ENCODE measurements at places on chromosomes 6 and 20.
A peak's percentile ranks its signal among the peaks of the same experiment; 100 is the strongest.

DNA sequence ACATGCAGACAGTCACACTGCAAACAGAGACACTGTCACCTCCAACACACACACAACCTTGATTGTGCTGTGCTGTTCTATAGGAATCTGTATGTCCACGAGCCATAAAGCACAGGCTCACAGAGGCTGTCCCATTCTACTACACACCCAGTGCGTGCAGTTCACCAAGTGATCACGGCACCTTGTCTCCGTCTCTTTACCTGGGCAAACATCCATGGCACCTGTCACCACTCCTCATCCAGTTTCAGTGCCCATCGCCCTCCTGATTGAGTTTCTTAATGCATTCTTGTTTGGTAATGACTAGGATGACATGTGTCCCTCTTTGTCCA lies 65.8 kb upstream of the STMND1 start:
- no peak for DNase-seq

- no peak for DNase-seq
Measured at GRCh38 chr6:87124074-87124473, 29.2 kb upstream of the CGA start.

DNA sequence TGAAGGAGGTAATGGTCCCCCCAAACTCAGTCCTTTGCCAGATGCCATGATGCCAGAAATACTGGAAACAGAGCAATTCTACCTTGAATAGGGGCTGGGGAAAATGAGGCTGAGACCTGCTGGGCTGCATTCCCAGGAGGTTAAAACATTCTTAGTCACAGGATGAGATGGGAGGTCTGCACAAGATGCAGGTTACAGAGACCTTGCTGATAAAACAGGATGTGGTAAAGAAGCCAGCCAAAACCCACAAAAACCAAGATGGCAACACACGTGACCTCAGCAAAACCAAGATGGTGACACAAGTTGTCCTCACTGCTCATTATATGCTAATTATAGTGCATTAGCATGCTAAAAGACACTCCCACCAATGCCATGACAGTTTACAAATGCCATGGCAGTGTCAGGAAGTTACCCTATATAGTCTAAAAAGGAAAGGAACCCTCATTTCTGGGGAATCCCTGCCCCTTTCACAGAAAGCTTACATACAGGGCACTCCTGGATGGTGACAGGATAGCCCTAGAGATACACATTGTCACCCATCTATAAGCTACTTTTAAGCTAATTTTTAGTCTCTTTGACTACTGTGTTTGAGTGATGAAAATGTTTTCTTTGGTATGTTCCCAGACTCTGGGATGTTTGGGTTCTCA lies 979.7 kb downstream of the TBC1D32 start:
- no peak for DNase-seq

DNA sequence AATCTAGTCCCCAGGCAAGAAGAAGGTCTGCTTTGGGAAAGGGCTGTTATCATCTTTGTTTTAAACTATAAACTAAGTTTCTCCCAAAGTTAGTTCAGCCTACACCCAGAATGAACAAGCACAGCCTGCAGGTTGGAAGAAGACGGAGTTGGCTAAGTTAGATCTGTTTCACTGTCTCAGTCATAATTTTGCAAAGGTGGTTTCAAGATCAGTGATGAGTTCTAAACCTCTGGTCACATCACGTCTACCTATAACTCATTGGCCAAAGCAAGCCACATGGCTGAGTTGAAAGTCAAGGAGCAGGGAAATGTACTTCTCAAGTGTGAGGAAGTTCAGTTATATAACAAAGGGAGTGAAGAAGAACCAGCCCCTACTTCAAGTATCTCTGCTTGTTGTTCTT lies 50.5 kb upstream of the ECI2 start:
- DNase-seq, result no peak

DNA sequence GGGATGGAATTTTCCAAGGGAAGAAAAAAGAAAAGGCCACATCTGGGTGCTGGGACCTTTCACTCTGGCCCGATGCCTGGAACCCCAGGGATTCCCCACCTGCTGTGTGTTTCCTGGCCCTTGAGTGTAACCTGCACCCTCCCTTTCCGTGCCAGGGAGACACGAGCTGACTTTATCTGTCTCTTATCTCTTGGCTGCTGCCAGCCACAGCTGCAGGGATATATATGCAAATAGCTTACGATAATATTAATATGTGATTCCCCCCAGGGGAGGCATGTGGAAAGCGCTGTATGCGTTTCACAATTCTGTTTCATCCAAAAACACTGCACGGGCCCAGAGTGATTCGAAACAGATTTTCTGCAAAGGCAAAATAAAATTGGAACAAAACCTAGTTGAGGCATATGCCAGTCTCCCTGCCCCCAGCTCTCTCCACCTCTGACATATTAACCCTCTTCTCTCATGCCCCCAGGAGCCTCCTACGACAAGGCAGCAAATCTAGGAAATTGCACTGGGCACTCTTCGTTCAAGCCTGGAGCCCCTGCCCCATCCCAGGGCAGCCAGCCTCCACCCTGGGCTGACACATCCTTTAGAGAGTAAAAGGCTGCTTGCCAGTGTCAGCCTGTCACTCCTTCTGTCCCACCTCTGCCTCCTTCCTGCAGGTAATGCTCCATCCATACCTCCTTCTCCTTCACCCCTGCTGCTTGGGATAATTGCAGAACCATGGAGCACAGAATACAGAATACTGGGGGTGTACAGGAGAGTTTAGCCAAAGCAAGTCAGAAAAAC lies 1.3 kb downstream of the RIPOR3 start:
- no peak for DNase-seq

- no peak for DNase-seq
Measured at GRCh38 chr6:89098461-89098860, 17.9 kb downstream of the PNRC1 start.

GRCh38 chr6:4967301-4968030 lies 36.4 kb downstream of the RPP40 start:
- no peak for DNase-seq

- DNase-seq, result no peak
Measured at GRCh38 chr6:31162463-31163165, 4.2 kb downstream of the TCF19 start.

DNA sequence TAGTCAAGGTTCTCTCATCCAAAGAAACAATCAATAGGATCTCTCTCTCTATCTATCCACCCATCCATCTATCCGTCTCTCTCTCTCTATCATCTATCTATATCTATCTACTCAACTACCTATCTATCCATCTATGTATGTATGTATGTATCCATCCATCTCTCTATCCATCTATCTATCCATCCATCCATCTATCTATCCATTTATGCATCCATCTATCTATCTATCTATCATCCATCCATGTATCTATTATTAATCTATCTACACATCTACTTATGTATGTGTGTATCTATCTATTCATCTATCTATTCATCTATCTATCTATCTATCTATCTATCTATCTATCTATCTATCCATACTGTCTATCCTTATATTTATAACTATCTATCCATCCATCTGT lies 99.3 kb downstream of the FNDC1 start:
- DNase-seq, result no peak

DNA sequence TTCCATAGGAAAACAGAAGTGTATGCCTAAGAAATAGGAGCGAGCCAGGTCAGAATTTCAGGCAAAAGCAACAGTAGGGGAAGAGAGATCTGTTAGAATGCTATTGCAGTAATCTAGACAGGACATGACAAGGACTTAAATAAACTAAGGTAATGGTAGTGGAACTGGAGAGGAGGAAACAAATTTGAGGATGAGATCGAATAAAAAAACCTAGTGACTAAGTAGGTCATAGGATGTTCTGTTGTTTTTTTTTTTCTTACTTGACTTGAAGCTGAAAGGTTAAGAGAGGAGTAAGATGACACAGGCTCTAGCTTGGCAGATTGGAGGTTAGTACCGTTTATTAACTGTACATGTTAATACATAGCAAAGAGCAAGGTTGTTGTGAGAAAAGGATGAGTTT lies 28.6 kb downstream of the ORC3 start:
- no peak for DNase-seq

- peak; percentile 15 for DNase-seq
Measured at GRCh38 chr6:41846666-41847237, 48.4 kb downstream of the USP49 start.

GRCh38 chr6:138382498-138383265 lies 5.0 kb downstream of the SMIM28 start:
- no peak for DNase-seq

- no peak for DNase-seq
Measured at GRCh38 chr6:51494342-51494741, 593.1 kb downstream of the PKHD1 start.

DNA sequence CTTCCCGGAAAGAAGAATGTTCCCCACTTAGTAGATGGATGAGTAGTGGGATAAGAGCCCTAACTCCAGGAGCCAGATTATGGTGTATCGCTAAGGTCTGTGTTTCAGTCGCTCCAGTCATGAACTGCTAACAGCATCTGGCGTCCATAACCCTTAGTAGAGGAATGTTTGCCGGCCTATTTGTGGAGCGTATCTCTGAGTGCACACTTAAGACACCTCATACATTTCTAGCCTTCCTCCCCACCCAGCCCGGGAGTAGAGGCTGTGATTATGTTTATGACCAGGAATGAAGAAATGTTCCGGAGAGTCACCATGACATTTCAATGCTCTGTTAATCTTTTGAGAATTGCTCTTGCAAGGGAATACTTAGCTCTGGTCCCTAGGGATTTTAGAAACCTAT lies 251.1 kb upstream of the SOX4 start:
- no peak for DNase-seq

- DNase-seq, result no peak
Measured at GRCh38 chr20:11197851-11198250, 524.1 kb upstream of the JAG1 start.

DNA sequence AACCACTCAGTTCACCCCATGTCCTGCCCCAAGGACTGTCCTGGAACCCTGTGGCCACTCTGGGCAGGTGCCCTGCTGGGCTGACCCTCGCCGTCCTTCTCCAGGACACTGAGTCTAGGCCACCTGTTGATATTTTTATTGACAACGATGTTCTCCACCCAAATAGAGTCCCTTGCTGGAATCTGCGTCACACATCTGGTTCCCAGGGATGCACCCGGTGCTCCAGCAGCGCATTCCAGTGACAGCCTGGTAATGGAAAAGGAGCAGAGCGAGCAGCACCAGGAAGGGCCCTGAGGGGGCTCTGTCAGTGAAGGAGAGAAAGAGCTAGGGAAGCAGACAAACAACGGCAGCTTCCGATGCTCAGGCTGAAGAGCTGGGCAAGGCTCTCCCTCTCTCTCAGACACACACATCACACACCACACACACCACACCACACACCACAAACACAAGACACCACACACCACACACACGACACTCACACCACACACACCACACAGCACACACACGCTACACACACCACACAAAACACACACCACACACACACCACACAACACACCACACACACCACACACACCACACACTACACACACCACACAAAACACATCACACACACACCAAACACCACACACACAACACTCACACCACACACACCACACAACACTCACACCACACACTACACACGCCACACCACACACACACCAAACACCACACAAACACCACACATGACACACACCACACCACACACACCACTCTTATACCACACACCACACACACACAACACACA lies 117.9 kb upstream of the THBS2 start:
- no peak for DNase-seq

DNA sequence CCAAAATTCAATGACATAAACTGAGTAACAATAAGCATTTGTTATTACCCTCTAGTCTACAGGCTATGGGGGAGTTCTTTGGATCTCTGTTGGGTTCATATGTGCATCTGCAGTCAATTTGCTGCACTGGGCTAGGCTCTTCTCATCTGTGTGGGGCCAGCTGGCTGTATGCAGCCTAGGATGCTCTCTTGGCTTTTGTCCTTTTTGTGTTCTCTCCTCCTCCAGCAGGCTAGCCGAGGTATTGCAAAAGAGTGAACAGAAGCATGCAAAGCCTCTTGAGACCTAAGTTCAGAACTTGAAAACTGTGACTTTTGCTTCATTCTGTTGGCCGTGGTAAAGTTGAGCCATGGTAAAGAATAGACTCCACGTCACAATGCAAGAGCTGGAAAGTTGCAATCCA lies 62.8 kb upstream of the FOXO3 start:
- DNase-seq, result no peak

DNA sequence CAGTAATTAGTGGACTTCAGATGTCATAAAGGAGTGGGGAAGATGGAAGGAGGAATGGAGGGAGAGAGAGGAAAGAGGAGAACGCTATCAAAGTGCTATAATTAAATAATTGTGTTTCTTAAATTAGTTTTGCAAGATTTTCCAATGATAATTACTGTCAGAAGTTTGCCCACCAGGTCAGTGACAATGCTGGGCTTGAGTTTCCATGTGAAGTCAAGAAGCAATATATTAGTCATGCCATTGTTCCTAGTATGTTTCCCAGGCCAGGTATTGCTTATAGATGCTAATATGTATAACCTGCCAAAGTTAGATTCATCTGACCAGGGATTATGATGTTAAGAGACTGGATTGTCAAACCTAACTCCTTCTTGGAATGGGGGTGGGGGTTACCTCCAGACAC lies 131.9 kb downstream of the GJA10 start:
- no peak for DNase-seq

- DNase-seq, result no peak
Measured at GRCh38 chr6:89449193-89449592, 16.2 kb downstream of the ANKRD6 start.

DNA sequence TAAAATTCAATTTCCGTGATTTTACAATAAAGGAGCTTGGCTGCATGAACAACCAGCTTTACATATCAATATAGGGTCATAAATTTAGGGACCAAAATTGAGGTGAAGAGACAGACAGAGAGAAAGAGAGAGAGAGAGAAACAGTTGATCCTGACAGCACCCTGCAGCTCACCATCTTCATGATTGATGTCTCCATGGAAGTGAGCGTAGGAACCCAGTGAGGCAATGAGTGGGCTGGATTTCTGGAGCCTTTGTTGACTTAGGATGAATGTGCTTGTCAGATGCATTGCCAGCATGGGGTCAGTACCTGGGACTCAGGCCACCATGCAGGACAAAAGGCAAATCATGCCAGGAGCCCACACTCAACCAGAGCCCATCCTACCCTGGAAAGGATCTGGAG lies 165.1 kb upstream of the SYNDIG1 start:
- DNase-seq, result no peak

- no peak for DNase-seq
Measured at GRCh38 chr20:36065427-36065998, 89.0 kb upstream of the EPB41L1 start.

DNA sequence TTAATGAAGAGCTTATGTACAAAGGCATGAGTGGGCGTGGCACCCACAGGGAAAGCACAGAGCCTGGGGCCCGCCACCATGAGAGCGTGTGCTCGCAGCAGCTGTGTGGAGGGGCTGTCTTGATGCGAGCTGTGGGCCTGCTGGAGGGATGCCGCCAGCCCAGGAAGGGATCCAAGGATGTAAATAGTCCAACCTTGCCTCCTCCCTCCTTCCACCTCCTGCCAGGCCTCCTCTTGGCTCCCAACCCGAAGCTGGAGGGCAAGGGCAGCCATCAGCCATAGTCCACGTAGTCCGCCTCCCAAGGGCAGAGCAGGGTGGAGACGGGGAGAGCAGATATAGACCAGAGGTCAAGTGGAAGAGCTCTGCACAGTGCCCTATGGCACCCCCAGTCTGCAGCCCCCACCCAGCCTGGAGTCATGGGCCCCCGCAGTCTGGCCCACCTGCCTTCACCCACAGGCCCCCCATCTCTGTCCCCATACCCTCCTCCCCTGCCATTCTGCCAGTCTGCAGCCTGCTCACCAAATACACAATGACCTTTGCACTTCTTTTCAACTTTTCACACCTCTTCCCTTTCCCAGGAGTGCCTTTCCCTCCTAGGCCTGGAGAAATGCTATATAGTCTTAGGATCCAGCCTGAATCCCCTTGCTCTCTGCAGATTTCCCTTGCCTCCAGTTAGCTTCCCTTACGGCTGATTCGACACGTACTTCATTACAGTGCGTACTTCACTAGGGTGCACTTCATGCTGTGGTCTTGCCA lies 77.1 kb downstream of the SHLD1 start:
- DNase-seq, result no peak

All from GOT3 (cell line).